ENCODE measurements at places on chromosomes 13 and 19.

DNA sequence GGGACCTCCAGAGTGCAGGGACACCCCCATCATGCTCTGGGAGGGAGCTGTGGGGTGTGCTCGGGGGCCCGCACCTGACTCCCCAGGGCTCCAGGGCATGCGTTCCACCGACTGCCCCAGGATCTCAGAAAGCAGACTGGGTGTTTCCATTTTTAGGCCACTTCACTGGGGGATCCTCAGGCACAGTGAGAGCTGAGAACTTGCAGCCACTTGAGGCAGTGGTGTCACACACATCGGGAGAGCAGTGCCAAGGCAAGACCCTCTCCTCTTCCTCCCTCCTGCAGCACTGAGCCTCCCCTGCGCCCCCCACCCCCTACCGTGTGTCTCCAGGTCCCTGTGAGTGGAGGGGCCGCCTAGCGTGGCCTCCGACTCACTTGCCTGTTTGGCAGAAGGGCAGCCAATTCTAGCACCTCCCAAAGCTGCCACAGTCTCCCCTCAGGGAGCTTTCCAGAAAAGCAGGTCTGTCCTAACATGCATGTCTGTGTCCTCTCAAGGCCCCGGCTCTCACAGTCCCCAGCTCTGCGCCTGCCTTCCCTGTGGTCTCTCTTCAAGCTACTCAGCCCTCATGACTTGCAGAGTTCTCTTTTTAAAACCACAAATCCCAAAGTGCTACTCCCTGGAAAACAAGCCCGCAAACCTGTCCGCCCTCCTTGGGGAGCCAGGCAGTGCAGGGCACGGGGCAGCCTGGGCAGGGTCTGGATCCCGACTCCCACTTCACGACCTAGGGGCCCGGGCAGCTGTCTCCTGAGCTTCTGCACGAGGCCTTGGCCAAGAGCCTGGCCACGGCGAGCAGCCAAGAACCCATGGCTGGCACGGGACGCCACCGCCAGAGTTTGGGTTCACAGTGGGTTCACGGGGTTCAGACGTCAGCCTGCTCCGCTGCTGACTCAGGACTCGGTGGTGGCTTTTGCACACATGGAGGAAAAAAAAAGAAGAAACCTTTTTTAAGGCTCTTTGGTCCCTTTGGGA lies 94.1 kb downstream of the STK24 start:
- H3K4me1 ChIP-seq, result peaks cover 91% of the 10 kb centered on the region
- peak overlapping the region; percentile 67 for H3K27ac ChIP-seq
- H3K36me3 ChIP-seq, result peaks cover 15% of the 10 kb centered on the region
- no peak overlapping the region for H3K4me3 ChIP-seq
- no peaks in the 10 kb centered on the region for H3K27me3 ChIP-seq

GRCh38 chr19:19010551-19010950 lies 22.8 kb downstream of the SUGP2 start:
- H3K4me3 ChIP-seq, result no peak overlapping the region
- peaks cover 37% of the 10 kb centered on the region for H3K36me3 ChIP-seq
- DNase-seq, result no peak
- no peaks in the 10 kb centered on the region for H3K27me3 ChIP-seq

DNA sequence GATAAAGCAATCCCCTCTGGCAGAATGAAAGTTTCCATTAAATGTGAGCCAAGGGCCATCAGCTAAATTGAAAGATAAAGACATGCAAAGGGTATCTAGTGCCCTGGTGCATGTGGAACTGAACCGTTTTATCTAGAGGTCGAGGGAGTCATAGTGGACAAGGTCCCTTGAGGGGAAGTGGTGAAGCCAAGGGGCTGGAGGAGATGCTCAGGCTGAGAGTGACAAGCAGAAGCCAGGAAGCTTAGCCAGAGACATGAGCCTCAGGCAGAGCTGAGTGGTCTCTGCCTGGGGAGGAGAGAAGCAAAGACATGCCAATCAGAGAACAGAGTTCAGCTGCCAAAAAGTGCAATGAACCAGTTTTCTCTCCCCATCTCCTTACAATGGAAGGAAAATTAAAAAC lies 68.1 kb upstream of the SLC10A2 start:
- H3K4me3 ChIP-seq, result no peak overlapping the region
- no peaks in the 10 kb centered on the region for H3K4me1 ChIP-seq
- no peak overlapping the region for H3K27ac ChIP-seq
- no peaks in the 10 kb centered on the region for H3K36me3 ChIP-seq
- no peaks in the 10 kb centered on the region for H3K27me3 ChIP-seq

DNA sequence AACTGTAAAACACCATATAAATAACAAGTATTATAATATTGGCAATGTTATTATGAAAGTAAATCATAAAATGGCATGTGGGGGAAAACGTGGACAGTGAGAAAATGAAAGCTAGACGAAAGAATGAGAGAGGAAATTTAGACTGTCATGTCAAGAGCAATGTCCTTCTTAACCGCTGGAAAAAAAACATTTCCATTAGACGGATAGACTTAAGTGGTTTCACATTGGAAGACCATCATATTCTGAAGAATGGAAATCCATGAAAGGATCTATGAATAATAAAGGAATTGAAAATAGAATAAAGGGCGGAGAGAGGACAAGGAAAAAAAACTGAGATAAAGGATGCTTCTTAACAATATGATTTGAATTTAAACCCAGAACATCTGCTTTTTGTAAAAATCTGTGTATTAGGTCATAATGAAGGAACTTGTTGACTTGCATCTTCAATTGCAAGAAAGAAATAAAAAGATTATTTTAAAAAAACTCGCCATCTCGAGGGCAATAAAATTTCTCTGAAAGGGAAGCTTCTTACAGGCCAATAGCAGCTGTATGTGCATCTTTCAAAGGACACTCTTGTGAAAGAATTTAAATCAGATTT lies 90.6 kb downstream of the SPRY2 start:
- H3K27me3 ChIP-seq, result no peaks in the 10 kb centered on the region
- no peaks in the 10 kb centered on the region for H3K36me3 ChIP-seq
- no peak for DNase-seq
- H3K4me1 ChIP-seq, result no peaks in the 10 kb centered on the region
- no peak overlapping the region for H3K4me3 ChIP-seq
- H3K27ac ChIP-seq, result no peak overlapping the region

DNA sequence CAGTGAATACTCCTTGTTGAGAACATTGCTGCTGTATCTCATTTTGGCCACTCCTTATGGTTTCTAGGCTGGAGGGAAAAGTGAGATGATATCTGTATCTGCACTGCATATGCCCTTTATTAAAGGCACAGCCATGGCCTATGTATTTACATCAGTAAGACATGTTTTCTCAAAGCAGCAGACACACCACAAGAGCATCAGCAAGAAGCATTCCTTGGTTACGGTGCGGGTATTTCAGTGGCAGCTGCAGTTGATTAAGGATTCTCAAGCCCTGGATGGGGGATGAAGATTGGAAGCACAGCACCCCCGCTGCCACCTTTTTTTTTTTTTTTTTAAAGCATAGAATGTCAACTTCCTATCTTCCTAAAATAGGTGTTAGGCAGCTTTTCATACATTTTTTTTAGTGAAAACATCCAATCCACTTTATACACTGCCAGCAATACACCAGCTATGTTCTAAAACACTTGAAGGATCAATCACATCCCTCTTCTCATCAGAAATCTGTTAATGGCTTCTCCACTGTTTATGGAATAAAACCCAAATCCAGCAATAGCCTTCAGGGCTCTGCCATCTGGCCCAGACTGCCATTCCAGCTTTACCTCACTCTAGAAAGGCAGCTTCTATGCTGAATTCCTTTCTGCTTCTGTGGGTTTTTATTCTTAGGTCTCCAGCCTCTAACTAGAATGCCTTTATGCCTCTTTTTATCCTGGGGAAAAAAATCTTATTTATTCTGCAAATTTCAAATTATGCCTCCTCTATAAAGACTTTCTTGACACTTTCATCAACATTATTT lies 331.0 kb downstream of the DNAJC15 start:
- no peak for DNase-seq
- no peaks in the 10 kb centered on the region for H3K36me3 ChIP-seq

GRCh38 chr13:73778242-73778864 lies 355.9 kb downstream of the KLF12 start:
- no peak overlapping the region for H3K27ac ChIP-seq
- no peak for DNase-seq
- H3K4me1 ChIP-seq, result peaks cover 23% of the 10 kb centered on the region
- H3K27me3 ChIP-seq, result no peaks in the 10 kb centered on the region
- no peak overlapping the region for H3K4me3 ChIP-seq

DNA sequence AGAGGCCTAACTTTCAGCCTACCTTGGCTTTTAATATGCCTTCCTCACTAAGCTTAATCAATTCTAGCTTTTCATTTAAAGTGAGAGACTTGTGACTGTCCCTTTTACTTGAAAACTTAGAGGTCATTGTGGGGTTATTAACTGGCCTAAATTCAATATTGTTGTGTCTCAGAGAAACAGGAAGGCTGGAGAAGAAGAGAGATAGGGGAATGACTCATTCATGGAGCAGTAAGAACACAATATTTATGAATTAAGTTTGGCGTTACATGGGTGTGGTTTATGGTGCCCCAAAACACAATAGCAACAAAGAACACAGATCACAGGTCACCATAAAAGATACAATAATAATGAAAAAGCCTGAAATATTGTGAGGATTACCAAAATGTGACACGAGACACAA lies 612.1 kb downstream of the TBC1D4 start:
- no peaks in the 10 kb centered on the region for H3K36me3 ChIP-seq
- no peaks in the 10 kb centered on the region for H3K27me3 ChIP-seq
- H3K27ac ChIP-seq, result no peak overlapping the region
- DNase-seq, result no peak
- H3K4me3 ChIP-seq, result no peak overlapping the region

GRCh38 chr19:55173186-55173713 lies 6.8 kb upstream of the DNAAF3 start:
- peaks cover 59% of the 10 kb centered on the region for H3K27me3 ChIP-seq
- H3K36me3 ChIP-seq, result no peaks in the 10 kb centered on the region
- no peak overlapping the region for H3K27ac ChIP-seq
- peaks cover 5% of the 10 kb centered on the region for H3K4me1 ChIP-seq
- peak overlapping the region; percentile 43 for H3K4me3 ChIP-seq

GRCh38 chr19:35430409-35431144 lies 17.5 kb upstream of the FFAR2 start:
- no peak overlapping the region for H3K4me3 ChIP-seq
- no peaks in the 10 kb centered on the region for H3K4me1 ChIP-seq
- DNase-seq, result no peak
- H3K36me3 ChIP-seq, result peaks cover 2% of the 10 kb centered on the region
- no peak overlapping the region for H3K27ac ChIP-seq
- peaks cover 5% of the 10 kb centered on the region for H3K27me3 ChIP-seq

GRCh38 chr19:58381460-58382212 lies 806 bp upstream of the ZNF837 start:
- H3K27me3 ChIP-seq, result no peaks in the 10 kb centered on the region
- peak overlapping the region; percentile 84 for H3K4me3 ChIP-seq
- peak overlapping the region; percentile 81 for H3K27ac ChIP-seq
- DNase-seq, result no peak
- peaks cover 28% of the 10 kb centered on the region for H3K4me1 ChIP-seq

DNA sequence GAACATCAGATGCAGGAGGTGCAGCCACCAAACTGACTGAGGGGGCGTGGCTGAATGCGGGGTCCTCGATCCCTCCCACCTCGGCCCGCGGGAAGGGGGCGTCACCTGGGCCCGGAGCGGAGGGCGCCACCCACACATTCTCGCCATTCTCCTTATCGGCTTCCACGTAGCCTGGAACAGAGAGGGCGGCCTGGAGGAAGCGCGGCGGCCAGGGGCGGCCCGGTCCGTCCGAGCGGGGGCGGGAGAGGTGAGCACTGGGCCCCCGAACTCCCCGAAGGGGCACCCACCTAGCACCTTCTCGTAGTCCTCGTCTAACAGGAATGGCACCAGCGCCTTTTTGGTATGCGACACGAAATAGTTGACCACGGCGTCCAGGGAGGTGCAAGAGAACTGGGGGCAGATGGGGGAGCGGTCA lies 11.8 kb downstream of the STAP2 start:
- peak; percentile 20 for DNase-seq
- H3K36me3 ChIP-seq, result peaks cover 4% of the 10 kb centered on the region
- H3K4me1 ChIP-seq, result peaks cover 26% of the 10 kb centered on the region
- peaks cover 3% of the 10 kb centered on the region for H3K27me3 ChIP-seq
- H3K27ac ChIP-seq, result no peak overlapping the region
- peak overlapping the region; percentile 85 for H3K4me3 ChIP-seq
